ENCODE measurements at places on chromosomes 11 and 22.

GRCh38 chr11:12050470-12051286 is 42.3 kb upstream of the DKK3 start:
- DNase-seq, result no peak

- DNase-seq, result no peak
These were observed 3.2 kb upstream of the FJX1 start for GRCh38 chr11:35614939-35615569.

- no peak for DNase-seq
These were observed 10.9 kb upstream of the MFNG start for GRCh38 chr22:37497062-37497599.

GRCh38 chr11:118224511-118225188 is at the start of gene JAML:
TSS of gene JAML (minus strand) at chr11:118225011. CDS start at chr11:118214866, 10,145 bp downstream.
- no peak for DNase-seq

DNA sequence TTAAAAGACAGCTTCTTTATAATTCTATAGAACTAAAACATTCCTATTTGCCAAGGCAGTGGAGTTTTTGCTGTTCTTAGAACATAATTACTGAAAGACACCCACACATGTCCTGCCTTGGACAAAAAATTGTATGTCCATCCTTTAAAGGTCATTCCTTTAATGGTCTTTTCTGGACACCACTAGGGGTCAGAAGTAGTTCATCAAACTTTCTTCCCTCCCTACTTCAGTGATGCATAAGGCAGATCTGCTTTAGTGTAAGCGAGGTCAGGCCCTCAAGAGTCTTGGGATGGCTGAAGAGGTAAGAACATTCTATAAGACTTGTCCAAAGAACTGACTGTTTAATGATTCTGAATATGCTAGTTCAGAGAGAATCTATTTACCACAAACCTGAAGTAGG is 4.3 kb upstream of the OR51V1 start:
- peak; percentile 40 for DNase-seq

- DNase-seq, result no peak
These were observed 2.5 kb upstream of the LRRC74B start for GRCh38 chr22:21042978-21043859.

DNA sequence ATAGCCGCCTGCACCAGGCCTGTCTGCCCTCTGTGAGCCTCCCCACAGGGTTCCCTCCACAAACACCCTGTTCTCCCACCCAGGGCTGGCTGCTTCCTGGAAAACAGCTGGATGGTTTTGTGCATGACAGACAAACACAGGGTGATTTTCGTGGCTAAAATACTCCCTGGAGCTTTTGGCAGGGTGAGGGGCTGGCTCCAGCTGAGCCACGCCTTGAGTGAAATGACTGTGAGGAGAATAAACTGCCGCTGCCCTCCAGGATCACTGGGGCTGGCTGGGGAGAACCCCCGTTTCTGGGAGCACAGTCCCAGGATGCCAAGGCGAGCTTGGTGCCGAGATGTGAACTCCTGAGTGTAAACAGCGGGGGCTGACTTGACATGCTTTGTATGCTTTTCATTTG is 20.3 kb upstream of the PPP6R3 start:
- no peak for DNase-seq

- DNase-seq, result no peak
These were observed 12.5 kb downstream of the NPTXR start for GRCh38 chr22:38831166-38831945.

DNA sequence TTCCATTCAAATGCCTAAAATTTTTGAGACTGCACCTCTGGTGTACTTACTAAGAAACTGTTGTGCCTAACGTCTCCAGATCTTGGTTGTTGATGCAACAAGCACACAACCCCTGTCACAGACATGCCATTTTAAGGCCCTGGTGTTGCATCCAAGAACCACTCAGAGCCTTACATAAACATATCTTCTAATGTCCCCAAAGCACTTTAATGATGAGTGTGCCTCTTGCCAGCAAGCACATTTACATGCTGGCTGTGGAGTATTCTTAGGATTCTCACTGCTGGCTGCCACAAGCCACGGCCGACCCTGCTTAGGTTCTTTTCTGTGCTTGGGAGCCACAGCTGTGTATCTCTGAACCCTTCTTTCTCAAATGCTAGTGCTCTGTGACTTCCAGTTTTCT is 201.4 kb downstream of the ADAMTS15 start:
- DNase-seq, result no peak

- DNase-seq, result no peak
These were observed 11.4 kb downstream of the DNAJB13 start for GRCh38 chr11:73962101-73962705.

- no peak for DNase-seq
These were observed 463.3 kb downstream of the SOX6 start for GRCh38 chr11:15893080-15893492.

DNA sequence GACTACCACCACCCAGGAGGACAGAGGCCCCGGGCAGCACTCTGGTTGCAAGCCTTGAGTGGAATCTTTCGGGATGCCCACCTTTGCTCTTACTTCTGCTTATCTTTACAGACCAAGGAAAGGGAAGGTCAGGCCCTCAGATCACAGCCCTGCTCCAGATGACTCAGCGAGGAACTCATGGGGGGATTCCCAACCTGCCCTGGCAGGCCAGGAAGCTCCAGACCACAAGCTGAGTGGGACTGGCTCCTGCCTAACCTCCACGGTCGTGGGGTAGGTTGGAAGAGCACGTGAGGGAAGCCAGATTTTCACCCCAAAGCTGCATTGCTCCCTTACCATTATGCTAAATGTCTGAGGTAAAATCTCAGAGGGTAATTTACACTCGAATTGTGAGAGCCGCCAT is 11.8 kb downstream of the TBC1D10A start:
- no peak for DNase-seq

- DNase-seq, result no peak
These were observed 25.7 kb downstream of the TEF start for GRCh38 chr22:41407433-41407832.

GRCh38 chr11:3123761-3124733 is 41.1 kb downstream of the OSBPL5 start:
- no peak for DNase-seq

GRCh38 chr11:64013141-64013896 is 22.4 kb upstream of the FLRT1 start:
- no peak for DNase-seq

- no peak for DNase-seq
These were observed 27.9 kb downstream of the NAV2 start for GRCh38 chr11:19740586-19740985.

DNA sequence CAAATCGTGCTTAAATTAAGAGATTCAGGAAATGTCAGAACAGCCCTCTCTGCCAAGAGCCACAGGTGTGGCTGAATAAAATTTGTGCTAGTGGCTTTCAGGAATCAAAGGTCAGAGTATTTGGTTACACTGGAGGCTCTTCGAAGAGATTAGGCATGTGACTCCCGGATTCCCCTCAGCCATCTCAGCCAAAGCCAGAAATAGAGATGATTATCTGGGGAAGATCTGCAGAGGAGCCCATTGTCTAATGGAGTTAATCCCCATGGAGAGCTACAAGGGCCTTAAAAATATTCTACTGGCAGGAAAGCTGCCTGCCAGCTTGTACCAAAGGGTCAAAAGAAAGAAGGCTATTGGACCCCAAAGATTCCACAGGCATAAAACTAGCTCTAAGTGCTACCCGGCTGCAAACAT is 1259.5 kb downstream of the TBC1D22A start:
- no peak for DNase-seq

GRCh38 chr11:18046116-18046777 is at the start of gene TPH1:
TSS of gene TPH1 (minus strand) at chr11:18046269. CDS start at chr11:18040762, 5,507 bp downstream.
- DNase-seq, result no peak

- no peak for DNase-seq
These were observed 86.2 kb upstream of the SORL1-AS1 start for GRCh38 chr11:121539000-121539399.

DNA sequence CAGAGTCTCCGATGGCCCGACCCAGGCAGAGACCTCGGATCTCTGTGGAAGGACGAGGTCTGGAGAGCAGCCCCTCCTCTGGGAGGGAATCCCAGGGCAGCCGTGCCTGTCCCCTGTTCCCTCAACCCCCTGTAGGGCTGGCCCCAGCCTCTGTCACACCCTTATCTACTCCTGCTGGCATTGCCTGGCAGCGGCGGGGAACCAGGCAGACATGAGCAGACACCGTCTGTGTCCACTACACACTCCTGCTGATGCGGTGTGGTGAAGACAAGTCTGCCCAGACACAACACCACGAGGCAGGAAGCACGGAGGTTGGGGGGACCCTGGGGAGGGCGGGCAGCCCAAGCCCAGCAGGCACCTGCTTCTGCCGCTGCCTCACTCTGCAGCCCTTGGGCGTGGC is 52.5 kb upstream of the A4GALT start:
- no peak for DNase-seq

DNA sequence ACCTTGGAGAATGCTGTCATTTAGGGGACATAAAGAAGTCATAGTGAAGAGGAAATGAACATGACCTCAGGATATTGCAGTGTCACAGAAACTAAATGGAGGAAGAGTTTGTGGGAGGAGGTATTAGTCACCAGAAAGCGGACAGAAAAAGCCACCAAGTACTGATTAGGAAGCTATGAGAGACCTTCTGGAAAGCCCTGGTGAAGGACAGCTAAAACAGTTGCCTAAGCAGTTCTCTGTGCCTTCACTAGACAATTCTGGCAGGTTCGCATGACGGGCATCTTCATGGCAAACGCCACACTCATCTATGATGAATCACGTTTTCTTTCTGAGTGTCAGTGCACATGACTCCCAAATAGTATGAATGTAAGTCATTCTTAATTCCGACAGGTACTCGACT is 325.8 kb downstream of the C11orf87 start:
- no peak for DNase-seq

DNA sequence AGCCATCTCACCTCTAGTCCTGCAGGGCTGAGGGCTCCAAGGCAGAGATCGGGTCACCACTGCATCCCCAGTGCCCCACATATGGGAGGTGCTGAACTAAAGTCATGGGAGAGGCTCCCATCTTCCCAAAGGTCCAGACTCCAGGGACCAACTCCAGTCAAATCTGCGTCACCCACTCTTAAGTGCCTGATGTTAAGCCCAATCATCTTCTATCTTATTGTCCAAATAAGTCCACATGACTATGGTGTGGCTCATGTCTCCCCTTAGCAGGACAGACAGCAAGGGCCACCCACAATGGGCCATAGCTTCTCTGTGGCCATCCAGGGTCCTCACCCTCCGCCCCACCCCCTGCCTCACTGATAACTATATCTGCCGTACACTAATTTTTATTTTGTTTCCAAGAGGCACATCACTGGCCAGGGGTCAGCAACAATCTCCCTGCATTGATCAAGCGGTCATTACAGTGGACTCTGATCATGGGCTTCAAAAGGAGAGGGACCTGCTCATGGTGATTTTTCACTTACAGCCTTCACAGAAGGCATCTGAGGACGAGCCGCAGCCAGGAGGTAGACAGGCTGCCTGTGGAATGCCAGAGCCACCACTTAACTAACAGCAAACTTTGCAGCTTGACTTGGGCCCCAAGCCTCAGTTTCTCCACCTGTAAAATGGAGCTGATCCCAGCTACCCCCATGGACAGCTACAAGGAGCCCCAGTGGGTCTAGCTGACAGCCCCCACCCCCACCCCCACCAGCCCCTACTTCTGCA is 23.3 kb downstream of the MYH9 start:
- no peak for DNase-seq

- DNase-seq, result no peak
These were observed 47.9 kb downstream of the KCNQ1OT1 start for GRCh38 chr11:2651826-2652271.

GRCh38 chr11:46249938-46250744 is 27.3 kb upstream of the CREB3L1 start:
- no peak for DNase-seq

- DNase-seq, result peak; percentile 68
These were observed 124.3 kb downstream of the TRIM29 start for GRCh38 chr11:120013325-120014250.

GRCh38 chr11:19349340-19350025 is 108.7 kb upstream of the E2F8 start:
- DNase-seq, result no peak

DNA sequence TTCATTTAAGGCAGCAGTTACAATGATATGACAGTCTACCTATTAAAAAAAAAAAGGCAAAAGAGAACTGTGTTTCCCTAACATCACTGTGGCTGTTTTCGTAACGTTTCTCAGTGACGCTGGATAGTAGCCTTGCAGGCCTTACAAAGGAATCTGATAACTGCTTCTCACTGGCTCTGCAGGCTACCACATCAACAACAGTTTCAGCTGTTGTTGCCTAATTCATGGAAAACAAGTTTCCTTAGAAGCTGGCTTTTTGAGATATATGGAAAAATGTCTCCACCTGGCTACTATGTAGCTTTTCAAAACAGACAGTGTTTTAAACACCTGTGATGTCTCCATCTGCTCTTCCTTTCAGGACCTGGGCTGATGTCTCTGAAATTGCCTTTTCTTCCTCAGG is 3.8 kb downstream of the OR51V1 start:
- DNase-seq, result no peak

- DNase-seq, result no peak
These were observed 170.1 kb upstream of the CADM1 start for GRCh38 chr11:115674176-115674936.

DNA sequence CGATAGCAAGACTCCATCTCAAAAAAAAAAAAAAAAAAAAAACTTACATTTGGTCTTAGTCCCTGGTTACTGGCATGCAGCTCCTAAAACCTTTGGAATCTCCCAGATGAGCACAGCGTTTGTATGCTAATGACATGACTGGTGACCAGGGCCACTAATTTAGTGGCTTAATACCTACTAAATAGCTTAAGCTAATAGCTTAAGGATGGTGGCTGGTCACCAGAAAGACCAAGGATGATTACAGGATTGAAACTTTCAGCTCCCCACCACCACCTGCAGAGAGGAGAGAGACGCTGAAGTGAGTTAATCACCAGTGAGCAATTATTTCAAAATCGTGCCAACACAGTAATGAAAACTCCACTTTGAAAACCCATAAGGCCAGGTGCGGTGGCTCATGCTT is 37.1 kb downstream of the DENND5A start:
- DNase-seq, result no peak

- no peak for DNase-seq
These were observed 148.9 kb upstream of the CADM1 start for GRCh38 chr11:115653076-115653475.
